SHP77 treated with DMSO at 0.1 percent for 48 hours (cell line): ENCODE measurements at places on chromosomes 3 and 15.
A peak's percentile ranks its signal among the peaks of the same experiment; 100 is the strongest.

GRCh38 chr3:158273656-158274055 is 163.8 kb downstream of the RSRC1 start:
- no peak for DNase-seq

- no peak for DNase-seq
Measured at GRCh38 chr3:140152851-140153639, 218.1 kb downstream of the CLSTN2 start.

- DNase-seq = no peak
Measured at GRCh38 chr3:77342688-77343087, 302.8 kb downstream of the ROBO2 start.

GRCh38 chr3:48294611-48295263 is 38.7 kb downstream of the SPINK8 start:
- no peak for DNase-seq

- no peak for DNase-seq
Measured at GRCh38 chr15:43094416-43095030, 11.3 kb downstream of the UBR1 start.

GRCh38 chr15:88799341-88799740 is 3.9 kb upstream of the ACAN start:
- no peak for DNase-seq

GRCh38 chr3:167913219-167913835 is 177.8 kb downstream of the SERPINI1 start:
- DNase-seq = no peak

- DNase-seq = no peak
Measured at GRCh38 chr15:71013446-71013845, 101.8 kb upstream of the THSD4 start.

GRCh38 chr15:95693917-95694316 is 636.6 kb upstream of the NR2F2 start:
- no peak for DNase-seq

DNA sequence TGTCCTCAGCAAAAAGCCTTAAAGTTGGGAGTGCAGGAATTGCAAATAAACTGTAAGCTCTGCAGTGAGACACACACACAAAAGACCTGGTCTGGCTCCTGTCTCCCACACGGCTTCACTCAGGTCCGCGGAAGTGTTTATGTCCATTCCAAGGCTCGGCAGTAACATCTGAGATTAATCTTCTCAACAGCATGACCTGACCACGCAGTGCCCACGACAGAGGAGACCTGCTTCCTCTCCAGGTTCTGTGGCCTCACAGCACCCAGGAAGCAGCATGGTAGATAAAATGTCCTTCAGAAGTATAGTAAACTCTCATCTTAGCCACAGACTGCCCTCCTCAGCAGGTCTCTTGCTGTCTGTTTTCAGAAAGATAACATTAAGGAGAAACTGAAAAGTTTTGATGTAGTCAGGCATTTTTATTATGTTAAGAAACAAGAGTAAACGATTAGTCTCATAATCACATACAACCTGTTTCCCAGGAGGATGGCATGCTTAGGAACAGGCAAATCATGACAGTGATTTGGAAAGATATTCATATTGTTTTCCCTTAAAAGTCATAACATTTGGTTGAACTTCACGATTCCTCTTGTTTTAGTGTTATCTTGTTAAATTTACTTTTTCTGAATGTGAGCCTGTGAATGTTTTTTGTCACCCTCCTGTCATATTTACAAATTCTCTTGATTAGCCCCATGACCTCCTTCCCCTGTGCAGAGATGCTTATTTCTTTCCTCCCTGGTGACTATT is 34.6 kb downstream of the CD200R1L start:
- DNase-seq = no peak

GRCh38 chr3:188309437-188310269 is 155.7 kb downstream of the LPP start:
- no peak for DNase-seq

DNA sequence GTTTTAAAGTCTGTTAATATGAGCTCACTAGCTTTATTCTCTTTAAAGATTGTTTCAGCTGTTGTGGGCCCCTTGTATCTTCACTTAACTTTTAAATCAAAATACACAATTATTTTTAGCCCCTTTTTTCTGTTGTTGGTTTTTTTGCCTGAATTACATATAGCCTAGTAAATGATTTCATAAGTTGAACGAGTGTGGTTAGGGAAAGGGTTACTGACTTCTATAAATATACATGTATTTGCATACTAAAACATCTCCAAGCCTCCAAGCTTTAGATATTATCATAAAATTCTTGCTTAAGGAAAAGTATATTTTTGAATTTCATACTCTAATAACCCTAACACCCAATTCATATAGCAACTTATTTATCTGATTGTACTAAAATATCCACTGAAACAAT is 73.2 kb upstream of the ARL6 start:
- no peak for DNase-seq

- no peak for DNase-seq
Measured at GRCh38 chr3:8903191-8903590, 60.1 kb downstream of the RAD18 start.

DNA sequence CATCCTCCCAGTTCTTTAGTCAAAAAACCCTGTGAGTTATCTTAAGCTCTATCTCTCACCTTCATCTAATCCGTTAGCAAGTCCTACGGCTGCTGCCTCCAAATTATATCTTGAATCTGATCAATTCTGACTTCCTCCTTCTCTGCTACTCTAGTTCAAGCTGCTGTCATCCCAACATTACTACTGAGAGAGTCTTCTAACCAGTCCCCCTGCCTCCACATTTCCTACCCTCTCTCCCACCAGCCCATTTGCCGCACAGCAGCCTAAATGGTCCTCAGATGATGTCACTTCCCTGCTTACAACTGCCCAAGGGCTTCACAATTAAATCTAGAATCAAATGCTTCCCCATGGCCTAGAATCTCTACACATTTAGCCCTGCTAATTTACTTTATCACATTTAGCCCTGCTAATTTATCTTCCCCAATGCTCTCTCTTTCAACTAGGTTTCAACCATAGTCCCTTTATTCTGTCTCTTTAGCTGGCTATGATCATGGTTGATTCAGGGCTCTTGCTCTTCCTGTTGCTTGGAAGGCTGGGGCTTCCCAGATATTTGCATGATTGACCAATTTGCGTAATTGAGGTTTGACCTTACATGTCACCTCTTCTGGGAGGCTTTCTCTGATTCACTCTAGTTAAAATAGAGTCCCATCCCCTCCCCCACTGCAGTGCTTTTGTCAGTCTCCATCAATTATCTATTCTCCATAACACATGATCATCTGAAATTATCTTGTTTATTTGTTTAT is 11.0 kb upstream of the ARL14 start:
- DNase-seq = no peak

- DNase-seq = no peak
Measured at GRCh38 chr15:96774216-96774615, 443.7 kb downstream of the NR2F2 start.

DNA sequence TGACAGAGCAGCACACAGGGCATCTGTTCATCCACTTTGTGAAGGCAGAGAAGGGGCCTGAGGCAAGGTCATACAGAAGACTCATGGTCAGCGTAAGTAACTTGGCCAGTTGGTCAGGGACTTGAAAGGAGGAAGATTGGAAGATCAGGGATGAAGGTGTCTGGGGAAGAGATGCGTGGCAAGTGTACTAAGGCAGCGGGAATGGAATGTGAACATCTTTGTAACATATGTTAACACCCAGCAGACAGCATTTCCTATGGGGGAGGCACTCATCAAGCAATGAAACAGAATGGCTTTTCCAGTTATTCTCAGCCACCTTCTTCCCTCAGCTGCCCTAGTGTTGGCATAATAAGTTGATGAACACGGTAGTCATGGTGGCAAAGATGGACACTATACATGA is 7.8 kb upstream of the RFC4 start:
- no peak for DNase-seq

GRCh38 chr3:67686069-67686468 is 31.7 kb upstream of the SUCLG2 start:
- no peak for DNase-seq

DNA sequence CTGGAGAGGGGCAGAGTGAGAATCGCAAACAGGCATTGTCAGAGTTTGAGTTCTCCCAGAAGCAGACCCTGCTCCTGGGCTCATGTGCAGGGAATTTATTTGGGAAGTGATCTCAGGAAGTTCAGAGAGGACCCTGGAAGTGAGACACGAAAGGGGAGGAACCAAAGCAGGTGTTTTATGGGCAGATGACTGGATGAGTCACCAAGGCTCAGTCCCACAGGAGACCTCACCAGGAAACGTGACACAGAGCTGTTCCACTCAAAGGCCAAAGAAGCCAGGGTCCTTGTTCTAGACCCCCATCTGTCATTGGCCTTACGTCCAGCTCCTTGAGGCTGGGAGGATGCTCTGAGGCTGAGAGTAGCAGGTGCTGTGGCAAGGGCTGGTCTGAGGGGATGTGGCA is 43.4 kb upstream of the SEC22A start:
- DNase-seq = no peak

DNA sequence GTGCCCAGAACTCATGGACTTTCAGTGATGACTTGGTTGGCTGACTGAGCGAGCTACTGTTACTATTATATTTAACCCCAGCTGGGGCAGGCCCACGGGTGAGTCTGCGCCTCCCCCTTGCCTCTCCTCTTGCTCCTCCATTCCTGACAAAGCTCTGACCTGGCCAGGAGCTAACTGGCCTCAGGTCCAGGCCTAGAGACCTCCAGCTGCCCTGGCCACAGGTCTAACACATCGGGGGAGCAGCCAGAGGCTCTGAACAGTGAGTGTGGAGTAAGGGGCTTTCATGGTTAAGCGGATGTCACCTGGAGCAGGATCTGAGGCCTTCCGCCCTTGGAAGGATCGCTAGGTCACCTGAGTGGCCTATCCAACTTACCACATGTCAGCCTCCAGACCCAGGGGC is 96.3 kb upstream of the HERC1 start:
- DNase-seq = no peak

DNA sequence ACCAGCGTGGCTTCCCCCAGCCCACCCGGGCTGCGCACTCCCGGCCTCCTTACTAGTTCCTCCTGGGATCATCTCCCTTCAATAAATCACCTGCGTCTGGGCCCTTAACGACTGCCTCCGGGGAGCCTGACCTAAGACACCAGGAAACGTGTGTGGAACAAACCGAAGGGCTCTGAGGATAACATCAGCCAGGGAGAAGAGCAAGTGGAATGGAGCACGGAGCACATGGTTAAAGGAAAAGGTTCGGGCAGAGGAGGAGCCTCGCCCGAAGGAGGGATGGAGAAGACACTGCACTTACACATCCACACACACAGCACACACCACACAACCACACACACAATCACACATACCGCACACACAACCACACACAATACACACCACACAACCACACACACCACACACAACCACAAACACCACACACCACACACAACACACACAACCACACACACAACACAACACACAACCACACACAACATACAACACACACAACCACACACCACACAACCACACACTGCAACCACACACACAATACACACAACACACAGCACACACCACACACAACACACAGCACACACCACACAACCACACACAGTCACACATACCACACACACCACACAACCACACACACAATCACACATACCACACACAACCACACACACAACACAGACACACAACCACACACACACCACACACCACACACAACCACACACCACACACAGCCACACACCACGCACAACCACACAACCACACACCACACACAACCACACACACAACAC is 24.7 kb downstream of the CPN2 start:
- DNase-seq = no peak

GRCh38 chr3:173135059-173135458 is 6.0 kb downstream of the SPATA16 start:
- DNase-seq = no peak

GRCh38 chr3:58234516-58234931 is 3.1 kb upstream of the ABHD6 start:
- DNase-seq = peak; percentile 15

DNA sequence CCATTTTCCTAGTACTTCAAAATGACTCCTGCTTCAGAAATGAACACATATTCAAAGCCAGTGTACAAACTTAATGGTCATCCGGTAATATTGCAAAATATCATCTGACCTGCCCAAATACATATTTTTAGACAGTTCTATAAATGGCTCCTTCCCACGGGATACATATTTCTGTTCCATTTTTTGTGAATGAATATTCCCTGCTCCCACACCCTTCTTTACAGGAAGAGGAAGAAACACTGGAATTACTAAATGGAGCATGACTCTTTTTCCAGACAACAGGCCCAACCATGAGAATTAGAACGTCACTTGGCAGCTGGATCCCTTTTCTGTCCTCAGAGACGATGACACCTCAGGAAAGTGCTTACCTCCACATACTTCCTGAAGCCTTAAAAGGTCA is 38.0 kb upstream of the CBLB start:
- peak; percentile 4 for DNase-seq

GRCh38 chr3:55728461-55729100 is 241.5 kb upstream of the WNT5A start:
- DNase-seq = no peak

GRCh38 chr3:46122091-46122490 is 86.0 kb downstream of the CCR1 start:
- no peak for DNase-seq

DNA sequence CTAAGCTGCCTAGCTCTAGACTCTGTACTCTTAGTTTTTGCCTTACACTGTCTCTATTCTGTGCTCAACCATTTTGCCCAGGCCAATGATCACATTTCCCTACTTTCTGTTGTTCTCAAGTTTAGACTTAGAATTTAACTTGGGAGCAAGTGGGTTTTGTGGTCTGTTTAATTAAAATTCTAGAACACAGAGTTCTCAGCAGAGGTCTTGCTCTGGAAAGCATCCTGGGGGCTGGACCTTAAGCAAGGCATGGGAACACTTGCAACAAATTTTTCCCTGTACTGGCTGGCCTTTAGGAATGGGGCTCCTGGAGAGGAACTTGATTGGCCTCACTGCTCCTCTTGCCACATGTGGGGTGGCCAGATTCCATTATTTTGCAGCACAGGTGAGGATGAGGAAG is 236.3 kb upstream of the LRTM1 start:
- DNase-seq = no peak

DNA sequence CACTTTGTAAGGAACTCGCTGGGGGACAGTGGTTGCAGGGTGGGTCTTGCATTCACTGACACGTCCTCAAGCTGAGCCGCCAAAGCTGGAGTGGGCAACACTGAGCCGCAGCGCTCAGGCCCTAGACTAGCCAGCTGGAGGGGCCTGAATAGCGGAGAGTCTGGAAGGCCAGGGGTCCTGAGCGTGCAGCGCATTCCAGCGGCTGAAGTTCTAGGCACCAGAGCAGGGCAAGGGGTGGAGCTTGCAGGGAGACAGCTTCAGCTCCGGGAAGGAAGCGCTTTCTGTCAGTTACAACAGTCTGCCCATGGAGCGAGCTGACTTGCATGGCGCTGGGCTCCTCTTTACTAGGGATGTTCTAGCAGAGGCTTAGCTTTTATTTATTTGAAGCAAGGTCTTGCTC is 2.7 kb downstream of the MAP6D1 start:
- no peak for DNase-seq
